Bronchus fibroblast of lung (primary cell): ENCODE measurements at places on chromosomes 7 and 10. TPM values are rescaled to one million over a fixed set of nuclear protein-coding genes. Genes with fewer than 3 reads are reported as not detected.

The STEAP1 gene
- 30.0 and 39.5 TPM in 2 replicates for total RNA-seq

The SMO gene
- total RNA-seq: 17.8 and 18.8 TPM in 2 replicates

The LEP gene
- total RNA-seq: not detected in 2 replicates

The C10orf90 gene
- total RNA-seq: 0.15 and 0.17 TPM in 2 replicates

The AP5Z1 gene
- 19.9 and 21.2 TPM in 2 replicates for total RNA-seq

The MBL2 gene
- total RNA-seq: not detected in 2 replicates

The MBLAC1 gene
- total RNA-seq: 3.0 and 3.9 TPM in 2 replicates

The SDK1 gene
- 4.7 and 4.9 TPM in 2 replicates for total RNA-seq

The RGR gene
- total RNA-seq: not detected in 2 replicates

The DEPP1 gene
- total RNA-seq: 15.0 TPM in 2 replicates

The CFTR gene
- 0.30 and 0.67 TPM in 2 replicates for total RNA-seq

The MARVELD1 gene
- total RNA-seq: 36.3 and 44.9 TPM in 2 replicates

The ALOX5 gene
- total RNA-seq: not detected in 2 replicates

The UBE2H gene
- 30.8 and 31.2 TPM in 2 replicates for total RNA-seq

The NUTM2D gene
- 1.0 and 1.3 TPM in 2 replicates for total RNA-seq

The MEIG1 gene
- 0.15 TPM in 1 of 2 replicates, not detected in the other for total RNA-seq

The SHLD2 gene
- total RNA-seq: 19.2 and 22.4 TPM in 2 replicates

The CALHM2 gene
- 14.3 and 19.0 TPM in 2 replicates for total RNA-seq

The NXPH1 gene
- total RNA-seq: not detected in 2 replicates

The CYP2E1 gene
- not detected in 2 replicates for total RNA-seq

The PIK3CG gene
- not detected in 2 replicates for total RNA-seq

The FKBP6 gene
- total RNA-seq: not detected in 2 replicates

The TMEM229A gene
- under 0.01 TPM in 1 of 2 replicates, not detected in the other for total RNA-seq

The MCM7 gene
- total RNA-seq: 204 and 216 TPM in 2 replicates

The CUZD1 gene
- 0.45 and 0.84 TPM in 2 replicates for total RNA-seq

The EVX1 gene
- not detected in 2 replicates for total RNA-seq

The ECHDC3 gene
- total RNA-seq: 29.8 and 33.4 TPM in 2 replicates

The ITIH2 gene
- total RNA-seq: not detected in 2 replicates

The LRRN3 gene
- total RNA-seq: 0.59 and 0.84 TPM in 2 replicates

The CHN2 gene
- total RNA-seq: under 0.01 TPM in 1 of 2 replicates, not detected in the other

The GIMAP8 gene
- not detected in 2 replicates for total RNA-seq

The PRKG1 gene
- 4.0 and 8.2 TPM in 2 replicates for total RNA-seq

The SPDYE16 gene
- not detected in 2 replicates for total RNA-seq

The TRIL gene
- total RNA-seq: 0.45 and 0.84 TPM in 2 replicates

The CYP26A1 gene
- not detected in 2 replicates for total RNA-seq

The SH2D4B gene
- total RNA-seq: not detected in 2 replicates

The CYP3A7 gene
- total RNA-seq: 0.34 TPM in 1 of 2 replicates, not detected in the other

The FLNC gene
- total RNA-seq: 208 and 209 TPM in 2 replicates

The CPED1 gene
- total RNA-seq: 30.4 and 32.4 TPM in 2 replicates

The MRPS24 gene
- total RNA-seq: 243 and 270 TPM in 2 replicates

The H2BK1 gene
- total RNA-seq: not detected in 2 replicates

The DLX6 gene
- total RNA-seq: not detected in 2 replicates

The CEP55 gene
- total RNA-seq: 56.3 and 78.7 TPM in 2 replicates

The OR6B1 gene
- not detected in 2 replicates for total RNA-seq

The ASIC3 gene
- under 0.01 and 0.17 TPM in 2 replicates for total RNA-seq

The TUBB8 gene
- not detected in 2 replicates for total RNA-seq

The ABCA13 gene
- under 0.01 TPM in 1 of 2 replicates, not detected in the other for total RNA-seq

The COMMD3 gene
- total RNA-seq: 47.0 and 53.1 TPM in 2 replicates

The PAX4 gene
- not detected in 2 replicates for total RNA-seq

The MAP3K8 gene
- 4.3 and 6.1 TPM in 2 replicates for total RNA-seq

The GPR85 gene
- 4.6 and 5.2 TPM in 2 replicates for total RNA-seq

The PCDH15 gene
- total RNA-seq: not detected in 2 replicates

The TUBAL3 gene
- not detected in 2 replicates for total RNA-seq

The IGFBP3 gene
- 1.6 and 2.4 TPM in 2 replicates for total RNA-seq
